T-helper 1 cell (primary cell): ENCODE measurements at places on chromosomes 2 and 18.

- no peak for DNase-seq
Measured at GRCh38 chr2:23589739-23590138, 204.8 kb downstream of the KLHL29 start.

- no peak for DNase-seq
Measured at GRCh38 chr2:161068670-161069069, 91.6 kb upstream of the TANK start.

DNA sequence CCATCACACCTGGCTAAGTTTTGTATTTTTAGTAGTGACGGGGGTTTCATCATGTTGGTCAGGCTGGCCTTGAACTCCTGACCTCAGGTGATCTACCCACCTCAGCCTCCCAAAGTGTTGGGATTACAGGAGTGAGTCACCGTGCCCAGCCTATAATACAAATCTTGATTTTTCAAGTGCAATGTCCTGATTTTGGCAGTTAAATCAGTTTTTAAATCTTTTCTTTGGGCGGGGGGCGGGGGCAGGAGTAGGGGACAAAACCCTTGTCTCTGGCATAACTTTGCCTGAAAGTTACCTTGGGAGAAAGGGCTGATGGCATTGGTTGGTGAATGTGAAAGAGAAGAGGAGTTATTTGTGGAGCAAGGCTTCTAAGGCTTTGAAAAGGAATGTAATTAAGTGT is 12.3 kb downstream of the GALNT1 start:
- DNase-seq: no peak

DNA sequence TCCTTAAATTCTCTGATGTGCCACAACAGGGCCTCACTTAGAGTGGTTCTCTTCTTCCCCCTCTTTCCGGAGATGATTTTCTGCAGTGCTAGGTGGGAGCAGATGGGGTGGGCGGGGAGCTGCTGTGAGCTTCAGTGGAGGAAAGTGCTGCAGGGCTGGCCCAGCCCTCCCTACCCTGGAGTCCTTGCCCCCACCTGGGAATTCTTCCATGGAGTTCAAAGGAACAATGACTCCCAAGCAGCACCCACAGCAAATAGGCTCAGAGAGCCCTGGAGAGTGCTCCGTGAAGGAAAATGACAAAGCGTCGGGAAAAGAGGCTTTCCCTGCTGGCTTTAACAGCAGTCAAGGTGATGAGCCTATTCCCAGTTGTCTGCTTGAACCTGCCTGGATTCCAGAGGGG is 28.8 kb downstream of the LOXHD1 start:
- no peak for DNase-seq

- DNase-seq: no peak
Measured at GRCh38 chr2:128370468-128371247, 52.0 kb upstream of the HS6ST1 start.
